ENCODE measurements at places on chromosomes 6 and 20.

DNA sequence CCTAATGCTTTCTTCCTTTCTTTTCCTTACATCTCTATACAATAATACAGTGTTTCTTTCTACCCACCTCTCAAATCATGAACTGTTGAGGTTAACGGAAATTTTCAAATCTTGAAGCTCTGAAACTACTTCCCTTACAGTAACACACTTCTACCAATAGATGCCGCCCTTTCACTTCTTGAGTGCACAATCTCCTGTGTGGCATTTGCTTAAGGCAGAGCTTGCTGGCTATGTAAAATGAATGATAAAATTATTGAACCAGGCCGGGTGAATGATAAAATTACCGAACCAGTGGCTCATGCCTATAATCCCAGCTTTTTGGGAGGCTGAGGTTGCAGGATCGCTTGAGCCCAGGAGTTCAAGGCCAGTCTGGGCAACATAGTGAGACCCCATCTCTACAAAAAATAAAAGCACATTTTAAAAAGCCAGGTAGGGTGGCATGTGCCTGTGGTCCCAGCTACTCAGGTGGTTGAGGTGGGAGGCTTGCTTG is 56.8 kb downstream of the KCNS1 start:
- no peak for DNase-seq

DNA sequence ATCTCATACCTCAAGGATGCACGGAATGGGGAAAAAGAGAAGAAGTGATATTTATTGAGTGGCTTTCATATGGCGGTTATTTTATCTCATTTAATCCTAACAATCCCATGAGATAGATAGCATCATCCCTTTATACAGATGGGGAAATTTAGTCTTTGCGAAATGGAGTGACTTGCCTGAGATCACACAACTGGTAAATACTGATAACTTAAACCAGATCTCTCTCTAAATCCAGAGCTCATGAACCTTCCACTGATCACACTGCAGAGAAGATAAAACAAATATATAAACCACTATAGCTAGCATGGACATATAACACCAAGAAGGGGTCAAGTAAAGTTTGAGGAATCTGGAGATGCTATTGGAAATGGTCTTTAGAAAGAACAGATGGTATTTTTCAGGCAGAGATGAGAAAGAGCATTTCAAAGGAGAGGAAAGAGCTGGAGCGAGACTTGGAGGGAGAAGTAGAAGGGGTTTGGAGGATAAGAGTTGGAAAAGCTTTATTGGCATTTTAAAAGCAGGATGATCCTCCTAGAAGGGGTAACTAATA is 139.8 kb upstream of the TNFAIP3 start:
- no peak for DNase-seq

DNA sequence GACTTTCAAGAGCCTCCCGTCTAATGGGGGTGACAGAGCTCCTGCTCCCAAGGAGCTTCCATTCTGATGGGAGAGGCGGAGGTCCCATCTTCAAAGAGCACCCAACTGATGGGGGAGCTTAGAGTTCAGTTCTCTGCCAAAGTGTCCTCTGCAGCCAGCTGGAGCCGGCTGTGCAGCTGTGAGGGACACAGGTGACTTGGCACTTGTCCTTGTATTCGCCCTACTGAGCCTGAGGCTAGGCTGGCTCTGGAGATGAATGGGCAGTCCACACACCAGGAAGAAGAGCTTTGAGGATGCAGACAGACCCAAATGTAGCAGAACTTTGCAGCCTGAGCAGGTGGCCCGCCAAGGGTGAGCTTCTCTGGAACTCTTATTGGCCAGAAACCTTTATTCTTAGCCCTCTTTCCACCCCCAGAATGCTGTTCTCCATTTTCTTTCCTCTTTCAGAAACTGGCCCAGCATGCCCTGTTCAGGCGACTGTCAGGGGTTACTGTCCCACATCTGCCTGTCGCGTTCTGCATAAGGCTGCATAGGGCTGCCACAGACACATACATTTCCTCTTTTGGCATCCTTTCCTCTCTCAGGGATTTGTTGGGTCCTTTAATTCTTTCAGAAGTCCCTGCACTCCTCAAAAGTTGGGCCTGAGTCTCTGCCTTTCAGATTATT is 108.7 kb upstream of the LRFN2 start:
- no peak for DNase-seq

DNA sequence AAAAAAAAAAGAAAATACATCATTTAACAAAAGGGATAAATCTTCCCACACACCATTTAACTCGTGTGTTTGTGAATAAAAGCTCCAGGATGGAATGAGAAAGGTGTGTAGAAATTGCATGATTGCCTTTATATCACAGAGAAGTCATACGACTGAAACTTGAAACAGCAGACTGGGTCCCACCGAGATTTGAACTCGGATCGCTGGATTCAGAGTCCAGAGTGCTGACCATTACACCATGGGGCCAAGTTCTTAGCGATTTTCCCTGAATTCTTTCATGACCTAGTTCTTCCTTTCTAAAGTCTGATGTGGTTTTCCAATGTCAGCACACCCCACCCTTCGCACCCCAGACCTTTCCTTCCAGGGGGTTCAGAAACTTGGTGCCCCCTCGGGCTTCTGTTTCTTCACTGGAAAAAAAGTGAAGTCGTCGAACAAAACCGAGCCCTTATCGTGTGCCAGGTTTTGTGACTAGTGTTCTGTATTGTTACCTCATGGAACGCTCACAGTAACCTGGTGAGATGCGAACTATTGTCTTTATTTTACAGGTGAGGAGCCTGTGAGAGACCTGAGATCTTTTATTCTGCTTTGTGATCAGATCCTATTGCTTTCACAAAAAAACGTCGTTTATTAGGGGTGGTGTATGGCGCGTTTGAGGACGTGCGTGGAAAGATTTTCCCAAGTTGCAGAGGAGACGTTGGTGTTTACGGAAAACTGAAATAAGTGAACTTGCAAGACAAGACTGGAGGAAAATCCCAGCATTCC is 120.8 kb downstream of the OR2B2 start:
- peak; percentile 68 for DNase-seq

- no peak for DNase-seq
Observed at GRCh38 chr6:25428758-25429317, 149.7 kb downstream of the CARMIL1 start.

DNA sequence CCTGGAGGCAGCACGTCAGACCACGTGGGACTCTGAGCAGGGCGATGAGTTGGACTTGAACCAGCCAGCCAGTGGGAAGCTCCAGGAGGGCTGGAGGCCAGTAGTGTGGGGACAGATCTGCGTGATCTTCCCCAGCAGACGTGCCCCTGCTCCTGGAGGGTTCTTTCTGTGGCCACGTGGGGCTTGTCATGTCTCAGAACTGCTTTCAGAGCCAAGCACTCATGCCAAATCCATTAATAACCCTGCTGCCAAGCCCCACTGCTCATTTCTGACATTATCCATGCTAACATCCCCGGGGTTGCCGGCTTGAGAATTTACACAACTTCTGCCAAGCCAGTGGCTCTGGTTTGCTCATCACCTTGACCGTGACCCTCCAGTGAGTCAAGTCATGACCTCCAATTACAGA is 38.3 kb downstream of the SIRPA start:
- DNase-seq, result no peak

- peak; percentile 61 for DNase-seq
Observed at GRCh38 chr20:2693286-2694007, 867 bp downstream of the EBF4 start.

DNA sequence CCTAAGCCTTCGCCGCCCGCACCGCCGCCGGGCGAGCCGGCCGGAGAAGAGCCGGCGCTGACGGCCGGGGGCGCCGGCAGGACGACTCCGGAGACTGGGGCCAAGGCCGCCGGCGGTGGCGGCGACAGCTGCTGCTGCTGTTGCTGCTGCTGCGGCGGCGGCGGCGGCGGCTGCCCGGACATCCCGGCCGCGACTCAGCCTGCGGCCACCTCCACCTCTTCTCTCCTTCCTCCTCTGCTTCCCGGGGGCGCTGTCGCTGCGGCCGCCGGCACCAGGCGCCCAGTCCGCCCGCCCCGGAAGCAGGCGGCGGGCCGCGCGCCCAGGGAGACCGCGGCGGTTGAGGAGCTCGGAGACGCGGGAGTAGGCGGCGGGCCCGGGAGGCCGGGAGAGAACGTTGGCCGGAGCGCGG is 307 bp downstream of the RANBP9 start:
- DNase-seq, result no peak

GRCh38 chr20:59002874-59003399 is 4.1 kb downstream of the CTSZ start:
- DNase-seq, result no peak

GRCh38 chr6:168890981-168891365 is 362.7 kb downstream of the THBS2 start:
- no peak for DNase-seq

DNA sequence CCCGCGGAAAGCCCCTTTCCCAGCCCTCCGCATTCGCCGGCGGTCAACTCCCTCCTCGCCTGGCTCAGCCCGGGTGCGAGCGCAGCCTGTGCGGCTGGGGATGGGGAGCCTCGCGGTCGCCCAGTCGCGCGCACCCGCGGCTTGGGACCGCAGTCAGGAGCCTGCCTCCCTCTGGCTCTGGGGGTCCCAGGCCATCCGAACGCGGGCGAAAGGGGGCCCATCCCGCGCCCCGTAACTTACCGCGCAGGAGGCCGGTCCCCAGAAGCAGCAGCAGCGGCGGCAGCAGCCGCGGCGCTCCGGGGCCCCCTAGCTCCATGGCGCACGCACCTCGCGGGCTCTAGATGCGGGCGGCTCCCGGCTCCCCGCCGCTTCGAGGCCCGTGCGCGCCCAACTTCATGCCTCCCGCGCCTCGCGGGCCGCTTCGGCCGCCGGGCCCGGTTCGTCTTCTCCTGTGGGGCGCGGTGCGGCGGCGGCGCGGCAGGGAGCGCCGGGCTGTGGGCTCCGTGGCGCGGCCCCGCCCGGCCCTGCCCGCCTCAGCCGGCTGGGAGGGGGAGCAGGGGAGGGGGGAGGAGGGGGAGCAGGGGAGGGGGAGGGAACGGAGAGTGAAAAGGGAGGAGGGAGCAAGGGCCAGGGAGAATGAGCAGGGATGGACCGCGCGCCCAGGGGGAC is at the start of gene CHRNA4:
CHRNA4 (minus strand) TSS at position 500 of the 669 bp plus-strand sequence; CDS start at position 316, 184 bp downstream.
- DNase-seq, result no peak

DNA sequence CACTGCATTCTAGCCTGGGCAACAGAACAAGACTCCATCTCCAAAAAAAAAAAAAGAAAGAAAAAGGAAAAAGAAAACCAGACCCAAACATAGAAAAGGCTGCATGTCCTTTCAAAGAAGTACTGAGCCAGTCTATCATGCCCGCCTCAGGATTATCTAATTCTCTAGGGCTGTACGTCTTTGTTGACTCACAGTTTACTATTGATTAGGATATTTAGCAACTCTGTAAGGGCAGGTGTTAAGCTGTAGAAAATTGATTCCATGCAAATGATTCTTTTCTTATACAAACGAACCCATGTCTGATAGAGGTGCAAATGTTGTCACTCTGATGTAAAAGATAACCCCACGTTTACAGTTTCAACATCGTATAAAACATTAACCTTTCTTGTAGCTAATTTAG is 209.0 kb downstream of the TTLL2 start:
- DNase-seq, result no peak

DNA sequence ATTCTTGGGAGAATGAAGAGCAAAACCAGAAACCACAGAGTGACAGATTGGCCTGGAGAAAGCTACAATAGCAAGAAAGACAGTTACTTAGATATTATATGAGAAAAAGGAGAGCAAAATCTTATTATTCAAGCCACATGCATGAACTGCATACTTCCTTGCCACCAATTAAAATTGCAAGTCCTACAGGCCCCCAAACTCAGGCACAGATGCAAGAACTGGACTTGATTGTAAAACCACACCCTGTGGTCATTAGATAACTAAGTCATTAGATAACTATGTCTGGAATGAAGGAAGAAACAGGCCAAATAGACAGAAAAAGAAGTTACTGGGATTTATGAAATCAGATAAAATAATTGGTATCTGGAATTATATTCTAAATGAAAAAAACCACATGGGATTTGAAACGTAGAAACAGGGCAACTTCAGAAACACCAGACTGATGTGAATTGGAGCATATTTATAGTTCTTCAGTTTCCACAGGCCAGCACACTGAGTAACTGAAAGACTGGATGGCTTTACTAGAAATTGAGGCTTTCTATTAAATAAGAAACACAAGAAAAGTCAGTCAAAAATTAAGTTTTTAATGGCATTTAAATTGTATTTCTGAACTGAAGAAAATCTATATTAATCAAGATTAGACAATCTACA is 49.4 kb upstream of the CARMIL1 start:
- DNase-seq, result no peak

DNA sequence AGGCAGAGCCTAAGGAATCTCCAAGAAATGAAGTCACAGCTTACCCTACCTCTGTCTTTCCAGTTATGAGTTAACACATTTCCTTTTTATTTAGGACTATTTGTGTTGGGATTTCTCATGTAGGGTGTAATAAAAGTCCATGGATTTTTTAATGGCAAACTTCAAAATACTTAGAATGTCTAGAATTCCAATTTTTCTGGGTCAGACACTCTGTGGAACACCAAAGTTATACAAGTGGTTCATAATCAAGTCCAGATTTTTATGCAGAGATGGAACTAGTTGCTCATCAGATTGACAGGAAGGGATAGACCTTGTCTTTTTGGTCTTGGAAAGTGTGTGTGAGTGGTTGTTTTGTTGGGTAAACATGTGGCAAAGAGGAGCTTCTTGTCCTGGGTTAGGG is 303.5 kb upstream of the RNF24 start:
- DNase-seq, result no peak

- no peak for DNase-seq
Observed at GRCh38 chr20:24675651-24676352, 206.4 kb downstream of the SYNDIG1 start.

GRCh38 chr6:142874676-142875075 is 70.3 kb downstream of the HIVEP2 start:
- no peak for DNase-seq

DNA sequence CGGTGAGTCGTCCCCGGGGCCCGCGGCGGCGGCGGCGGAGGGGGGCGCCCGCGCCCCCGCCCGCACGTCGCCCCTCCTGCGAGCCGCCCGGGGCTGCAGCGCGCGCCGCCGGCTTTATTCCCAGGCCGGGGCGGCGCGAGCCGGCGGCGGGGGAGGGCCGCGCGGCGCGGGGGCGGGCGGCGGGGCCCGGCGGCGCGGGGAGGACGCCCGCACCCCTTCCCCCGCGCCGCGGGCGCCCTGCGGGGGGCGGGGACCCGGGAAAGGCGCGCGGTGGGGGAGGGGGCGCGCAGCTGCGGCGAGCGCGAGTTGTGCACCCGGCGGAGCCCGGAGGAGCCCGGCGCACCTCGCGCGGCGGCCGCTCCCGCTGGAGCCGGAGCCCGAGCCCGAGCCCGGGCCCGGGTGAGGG is 646 bp downstream of the HMGA1 start:
- DNase-seq, result no peak

DNA sequence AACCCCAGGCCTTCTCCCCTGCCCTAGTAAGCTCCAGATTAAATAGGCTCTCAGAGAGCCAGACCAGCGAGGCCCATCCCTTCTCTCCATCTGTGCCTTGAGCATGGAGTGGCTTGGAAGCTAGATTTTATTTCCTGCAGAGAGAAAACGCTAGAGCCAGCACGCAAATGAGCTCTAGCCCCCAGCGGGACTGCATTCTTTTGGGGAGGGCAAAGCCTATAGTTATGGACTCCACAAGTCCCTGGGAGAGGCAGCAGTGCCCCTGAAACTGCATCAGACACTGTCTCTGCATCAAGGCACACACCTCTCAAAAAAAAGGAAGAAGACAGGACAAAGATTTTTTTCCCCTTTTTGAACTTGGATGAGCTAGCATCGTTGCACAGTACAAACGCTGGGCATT is 15.8 kb downstream of the FOXF2 start:
- DNase-seq, result no peak

GRCh38 chr20:30921286-30922071 is 336.0 kb upstream of the DEFB115 start:
- no peak for DNase-seq

- DNase-seq, result peak; percentile 92
Observed at GRCh38 chr20:49595811-49596561, 28.0 kb upstream of the PTGIS start.
